ENCODE measurements at places on chromosomes 13 and 19. TPM values are rescaled to one million over a fixed set of nuclear protein-coding genes. Genes with fewer than 3 reads are reported as not detected.

Gene KLK13
- total RNA-seq, result not detected

Gene IGFLR1
- 0.62 TPM for total RNA-seq

Gene NCR1
- not detected for total RNA-seq

Gene FGF14
- 0.33 TPM for total RNA-seq

Gene PSG2
- 0.12 TPM for total RNA-seq

Gene ZNF350
- total RNA-seq, result 10.7 TPM

Gene SPTBN4
- 7.4 TPM for total RNA-seq

Gene PEG3
- total RNA-seq, result 3.9 TPM

Gene ZNF416
- total RNA-seq, result 6.0 TPM

All from uterine smooth muscle cell (primary cell).